CD4-positive, alpha-beta T cell treated with Interleukin-15 for 4 hours (primary cell): ENCODE measurements at places on chromosomes 7 and 10.

GRCh38 chr10:84190621-84191020, 3.7 kb upstream of the CDHR1 start:
- DNase-seq, result no peak

- DNase-seq, result no peak
Observed at GRCh38 chr10:48364659-48365405, 58.4 kb downstream of the MAPK8 start.

GRCh38 chr7:24668927-24669635, 88.2 kb downstream of the GSDME start:
- no peak for DNase-seq

- DNase-seq, result no peak
Observed at GRCh38 chr7:2729031-2729892, 41.3 kb downstream of the AMZ1 start.

GRCh38 chr10:12279281-12279680, 70.1 kb upstream of the CAMK1D start:
- DNase-seq, result no peak

GRCh38 chr7:118502235-118502634, 277.7 kb downstream of the ANKRD7 start:
- DNase-seq, result no peak
